ENCODE measurements at places on chromosomes 6 and 20.

DNA sequence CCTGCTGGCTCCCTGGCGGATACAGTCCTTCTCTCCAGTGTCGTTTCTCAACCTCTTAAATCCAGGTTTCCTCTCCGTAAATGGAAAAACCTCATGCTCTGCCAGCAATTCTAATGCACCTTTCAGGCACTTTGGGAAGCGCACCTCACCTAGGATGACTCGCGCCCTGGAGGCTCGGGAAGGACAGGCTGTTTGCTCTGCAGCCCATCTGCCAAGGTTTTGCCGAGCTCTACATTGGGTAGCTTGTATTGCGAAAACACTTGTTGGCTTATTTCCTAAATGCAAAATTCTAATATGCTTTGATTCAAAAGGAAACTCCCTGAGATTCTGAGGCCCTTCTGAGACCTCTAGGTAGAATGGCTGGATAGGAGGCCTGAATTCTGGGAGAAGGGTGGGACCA, 102.6 kb upstream of the MLN start:
- DNase-seq, result no peak

DNA sequence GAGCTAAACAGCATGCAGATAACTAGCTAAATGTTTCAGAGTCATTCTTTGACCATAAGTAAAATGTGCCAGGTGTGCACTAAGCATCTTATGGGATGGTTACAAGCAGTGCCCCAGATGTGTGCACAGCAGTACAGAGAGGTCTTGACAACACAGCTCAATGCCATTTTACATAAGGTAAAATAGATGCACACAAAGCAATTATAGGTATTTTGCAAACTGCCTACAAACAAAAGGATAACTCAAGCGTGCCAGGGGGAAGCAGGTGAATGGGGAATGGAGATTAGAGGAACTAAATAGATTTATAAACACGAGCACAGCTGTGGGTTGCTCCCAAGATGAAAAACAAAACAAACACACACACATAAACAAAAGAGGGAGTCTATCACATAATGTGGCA, 64.8 kb downstream of the SLC2A10 start:
- DNase-seq, result no peak

DNA sequence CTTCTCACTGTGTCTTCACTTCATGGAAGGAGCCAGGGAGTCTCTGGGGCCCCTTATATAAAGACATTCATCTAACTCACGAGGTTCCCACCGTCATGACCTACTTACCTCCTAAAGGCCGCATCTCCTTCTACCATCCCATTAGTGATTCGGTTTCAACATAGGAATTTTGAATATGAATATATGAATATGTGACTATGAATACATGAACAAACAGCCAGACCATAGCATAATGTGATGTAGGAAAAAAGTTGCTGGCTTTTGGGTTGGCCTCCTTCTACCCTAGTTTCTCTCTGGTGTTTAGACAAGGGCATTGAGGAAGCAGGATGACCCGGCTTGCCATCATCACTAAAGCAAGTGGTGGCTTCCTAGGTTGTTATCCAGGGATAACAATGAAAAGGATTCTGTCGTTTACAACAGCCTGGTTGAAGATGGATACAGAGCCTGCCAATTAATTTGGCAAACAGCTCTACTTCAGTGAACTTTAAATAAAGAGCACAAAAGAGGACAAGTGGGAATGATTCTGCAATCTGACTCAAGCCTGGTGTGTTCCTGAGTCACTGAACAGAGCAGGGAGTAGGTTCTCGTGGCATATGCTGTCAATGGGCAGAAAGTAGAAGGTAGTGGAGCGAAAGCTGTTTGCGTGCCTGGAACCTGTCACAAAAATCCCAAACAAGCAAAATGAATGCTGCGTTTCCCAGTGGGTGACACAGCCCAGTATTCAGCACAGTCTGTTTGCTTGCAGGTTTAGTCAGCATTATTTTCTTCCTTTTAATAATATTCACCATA, 44.0 kb upstream of the DOK5 start:
- DNase-seq, result no peak

GRCh38 chr6:24753545-24753944, 21.2 kb upstream of the GMNN start:
- no peak for DNase-seq

- no peak for DNase-seq
These were observed 268.5 kb upstream of the QKI start for GRCh38 chr6:163146036-163146435.

- no peak for DNase-seq
These were observed 32.9 kb upstream of the GATA5 start for GRCh38 chr20:62508641-62509051.

GRCh38 chr6:73003302-73003701, 222.0 kb downstream of the KHDC1L start:
- no peak for DNase-seq

GRCh38 chr6:31888276-31889258, 8.9 kb downstream of the EHMT2 start:
- DNase-seq, result no peak

GRCh38 chr20:2687514-2687913, 5.1 kb upstream of the EBF4 start:
- DNase-seq, result no peak

GRCh38 chr20:11379257-11380011, 538.3 kb upstream of the BTBD3 start:
- DNase-seq, result no peak

- no peak for DNase-seq
These were observed 172.3 kb upstream of the HDDC2 start for GRCh38 chr6:125474061-125474460.

- no peak for DNase-seq
These were observed 73.1 kb downstream of the HIVEP2 start for GRCh38 chr6:142871910-142872331.
